ENCODE measurements at places on chromosomes 11 and 22. TPM values are rescaled to one million over a fixed set of nuclear protein-coding genes. Genes with fewer than 3 reads are reported as not detected.

DNA sequence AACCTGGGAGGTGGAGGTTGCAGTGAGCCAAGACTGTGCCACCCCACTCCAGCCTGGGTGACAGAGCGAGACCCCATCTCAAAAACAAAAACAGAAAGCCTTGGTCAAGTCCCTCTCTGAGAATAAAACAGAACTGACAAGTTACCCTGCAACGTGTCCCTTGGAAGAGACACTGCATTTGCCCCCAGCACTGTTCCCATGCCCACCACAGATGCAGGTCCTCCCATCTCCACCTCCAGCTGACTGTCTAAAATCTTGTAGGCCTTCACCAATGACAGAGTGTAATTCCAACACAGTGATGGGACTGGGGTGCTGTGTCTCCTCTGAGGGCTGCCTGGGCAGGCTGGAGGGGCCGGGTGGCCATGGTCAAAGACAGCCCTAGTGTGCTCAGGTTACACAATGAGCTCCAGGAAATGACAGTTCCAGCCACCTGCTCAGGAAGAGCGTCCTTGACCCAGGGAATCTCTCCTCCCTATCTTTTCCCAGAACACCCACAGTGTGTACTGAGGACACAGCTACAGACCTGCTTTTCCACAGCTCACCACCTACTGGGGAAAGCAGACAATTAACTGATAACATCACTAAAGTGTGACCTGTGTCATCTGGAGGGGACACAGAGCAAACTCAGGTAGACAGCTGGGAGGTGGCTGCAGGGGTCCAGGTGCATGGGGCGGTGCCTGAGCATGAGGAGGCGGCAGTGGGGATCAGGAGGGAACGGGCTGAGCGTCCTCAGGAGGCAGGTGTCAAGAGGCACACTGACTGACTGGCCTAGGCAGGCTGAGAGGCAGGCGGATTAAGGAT lies 56.4 kb downstream of the ARFGAP3 start:
- DNase-seq = no peak

DNA sequence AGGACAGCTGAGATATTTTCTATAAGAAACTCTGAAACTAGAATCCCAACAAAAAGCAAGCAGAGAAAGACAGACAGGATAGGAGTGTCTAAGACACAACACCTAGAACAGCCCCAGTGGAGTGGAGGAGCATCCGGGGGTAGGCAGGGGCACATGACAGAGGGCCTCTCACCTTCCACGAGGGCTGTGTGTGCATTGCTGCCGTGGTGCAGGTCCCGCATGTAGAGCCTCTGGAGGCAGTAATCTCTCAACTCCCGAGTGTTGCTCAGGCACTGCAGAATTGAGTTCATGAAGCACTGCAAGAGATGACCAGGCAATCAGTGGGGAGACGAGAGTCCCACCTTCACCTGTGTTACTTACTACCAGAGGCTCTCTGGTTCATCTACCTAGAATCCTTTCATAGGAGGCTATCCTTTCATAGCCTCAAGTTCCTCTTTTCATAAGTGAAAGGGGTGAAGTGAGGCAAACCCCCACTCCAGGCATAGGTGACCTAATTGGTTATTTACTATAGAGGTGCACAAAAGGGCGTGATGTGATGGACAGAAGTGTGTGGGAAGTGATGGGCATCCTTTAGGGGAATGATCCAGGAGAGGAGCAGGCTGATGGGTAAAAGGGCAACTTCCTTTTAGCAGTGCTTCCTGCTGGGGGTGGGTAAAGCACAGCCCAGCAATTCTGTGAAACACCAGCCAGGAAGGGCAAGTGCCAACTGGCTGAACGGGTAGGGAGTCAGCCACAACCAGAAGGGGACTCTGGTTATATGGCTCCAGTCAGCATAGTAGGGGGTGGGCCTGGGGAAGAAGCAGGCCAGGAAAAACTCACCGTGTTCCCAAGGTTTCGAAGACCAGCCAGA lies 13.1 kb upstream of the MFRP start:
- DNase-seq = no peak

Gene CD3D
- not detected for total RNA-seq

- DNase-seq = no peak
Observed at GRCh38 chr11:2748814-2749554, 49.2 kb upstream of the KCNQ1OT1 start.

DNA sequence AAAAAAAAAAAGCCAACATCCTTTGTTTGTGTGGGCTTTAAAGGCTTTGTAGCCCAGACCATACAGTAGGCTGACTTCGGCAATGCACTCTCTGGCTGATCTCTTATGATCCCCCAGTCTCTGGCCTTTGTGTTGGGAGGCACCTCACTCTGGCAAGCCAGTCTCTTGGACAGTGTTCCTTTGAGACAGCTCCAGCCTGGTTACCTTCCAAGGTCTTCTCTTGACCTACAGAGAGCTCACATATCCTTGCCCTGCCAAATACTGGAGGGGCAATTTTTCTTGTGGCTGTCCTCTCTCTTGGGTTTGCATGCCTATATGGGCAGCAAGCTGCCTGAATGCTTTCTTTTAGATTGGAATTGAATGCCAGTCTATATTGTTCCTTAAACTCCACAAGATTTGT lies 69.8 kb downstream of the SESN3 start:
- no peak for DNase-seq

- DNase-seq = no peak
Observed at GRCh38 chr11:59878575-59878974, at the start of gene OOSP3. OOSP3 (plus strand) TSS chr11:59878782; CDS start chr11:59878809, 27 bp downstream.

DNA sequence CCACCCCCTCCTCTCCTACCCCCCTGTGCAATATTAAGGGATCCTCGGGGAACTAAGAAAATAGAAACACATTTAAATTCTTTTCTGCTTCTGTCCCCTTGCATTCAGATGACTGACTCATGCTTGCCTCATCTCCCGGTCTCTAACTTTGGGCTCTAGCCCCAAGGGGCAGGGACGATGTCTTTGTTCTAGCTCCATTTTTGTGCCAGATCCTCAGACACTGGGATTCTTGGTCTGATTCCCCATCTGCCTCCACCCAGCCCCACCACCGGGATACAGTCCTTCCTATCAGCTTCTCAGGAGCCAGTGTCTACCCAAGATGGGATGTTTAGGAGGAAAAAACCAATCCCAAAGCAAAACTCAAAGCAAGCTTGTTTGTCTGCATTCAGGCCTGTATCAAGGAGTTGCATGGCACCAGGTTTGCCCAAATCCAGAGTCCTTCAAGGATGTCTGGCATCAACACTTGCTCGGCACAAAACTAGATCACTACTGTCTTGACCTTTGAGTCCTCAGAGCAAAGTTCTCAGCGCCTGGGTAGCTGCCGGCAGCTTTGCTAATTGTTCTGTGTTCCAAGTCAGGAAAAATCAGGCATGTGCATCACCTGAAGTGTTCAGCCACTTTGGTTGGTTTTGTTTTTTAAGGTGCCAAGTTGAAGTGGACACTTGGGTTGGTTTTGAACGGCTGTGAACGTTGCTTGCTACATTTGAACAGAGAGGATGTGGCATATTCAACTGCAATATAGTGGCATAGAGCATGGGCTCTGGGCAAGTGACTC lies 212.8 kb downstream of the DSCAML1 start:
- DNase-seq = peak; percentile 7

- no peak for DNase-seq
Observed at GRCh38 chr22:39348909-39349505, 784 bp upstream of the SYNGR1 start.

DNA sequence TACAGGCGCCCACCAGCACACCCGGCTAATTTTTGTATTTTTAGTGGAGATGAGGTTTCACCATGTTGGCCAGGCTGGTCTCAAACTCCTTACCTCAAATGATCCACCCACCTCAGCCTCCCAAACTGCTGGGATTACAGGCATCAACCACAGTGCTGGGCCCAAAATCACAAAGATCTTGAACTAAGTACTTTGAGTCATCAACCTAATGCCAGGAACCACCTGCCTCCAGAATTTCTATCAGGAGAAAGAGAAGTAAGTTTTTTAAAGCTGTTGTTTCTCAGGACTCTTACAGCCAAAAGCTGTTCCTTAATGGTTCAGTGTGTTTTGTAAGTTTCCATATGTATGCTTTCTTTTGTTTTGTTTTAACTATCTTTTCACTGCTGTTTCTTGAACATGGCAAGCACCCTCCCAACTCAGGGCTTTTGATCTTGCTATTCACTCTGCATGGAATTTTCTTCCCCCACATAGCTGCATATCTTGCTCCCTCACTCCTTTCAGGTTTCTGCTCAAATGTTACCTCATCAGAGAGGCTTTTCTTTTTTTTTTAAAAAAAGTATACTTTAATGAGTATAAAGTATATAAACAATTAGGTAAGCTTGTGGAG lies 6.0 kb upstream of the PAK1 start:
- no peak for DNase-seq

DNA sequence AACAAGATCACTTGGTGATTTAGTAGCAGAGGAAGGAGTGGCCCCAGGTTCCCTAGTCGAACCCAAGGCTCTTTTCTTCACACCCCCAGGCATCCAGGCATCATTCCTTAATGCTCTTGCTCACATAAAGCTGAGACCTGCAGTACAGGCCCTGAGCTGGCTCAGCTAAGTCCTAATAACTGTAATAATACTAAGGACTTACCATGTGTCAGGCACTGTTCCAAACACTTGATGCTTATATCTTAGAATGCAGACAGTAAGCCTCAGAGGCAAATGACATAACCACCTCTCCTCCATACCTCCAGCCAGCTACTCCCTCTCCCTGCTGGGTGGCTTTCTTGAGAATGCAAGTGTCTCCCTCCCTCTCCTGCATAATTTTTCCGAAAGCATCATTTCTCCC lies 33.2 kb downstream of the ANKK1 start:
- no peak for DNase-seq

GRCh38 chr22:31861226-31861840 lies 83.0 kb upstream of the YWHAH start:
- DNase-seq = no peak

GRCh38 chr11:2732261-2732939 lies 32.6 kb upstream of the KCNQ1OT1 start:
- DNase-seq = no peak

DNA sequence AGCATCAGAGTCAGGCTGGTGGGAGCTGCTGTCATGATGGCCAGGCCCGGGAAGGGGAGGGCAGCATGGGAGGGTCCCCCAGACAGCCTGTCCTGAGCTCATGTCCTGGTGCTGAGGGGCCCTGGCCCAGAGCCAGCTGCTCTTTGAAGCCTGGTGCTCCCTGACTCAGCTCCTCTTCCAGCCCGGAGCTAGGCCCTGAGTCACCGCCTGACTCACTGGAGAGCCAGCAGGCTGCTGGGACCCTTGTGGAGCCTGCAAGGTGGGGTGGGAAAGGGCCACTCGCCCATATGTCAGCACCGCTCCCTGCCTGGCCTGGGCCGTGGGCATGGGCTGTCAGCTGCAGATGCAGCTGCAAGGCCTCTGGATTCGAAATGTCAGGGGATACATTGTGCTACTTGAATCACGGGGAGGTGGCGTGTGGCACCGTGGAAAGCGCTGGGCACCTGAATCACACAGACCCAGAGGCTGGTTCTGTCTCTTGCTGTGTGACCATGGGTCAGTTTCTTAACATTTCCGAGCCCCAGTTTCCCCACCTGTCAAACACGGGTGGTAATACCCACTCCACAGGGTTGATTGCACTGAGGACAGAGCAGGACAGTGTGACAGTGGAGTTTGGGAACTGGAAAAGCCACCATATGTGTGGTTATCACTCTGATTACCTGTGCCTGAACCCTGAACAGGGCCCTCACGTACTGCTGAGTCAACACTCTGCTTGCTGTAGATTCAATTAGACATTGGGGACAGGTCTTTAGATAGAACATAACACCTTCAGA lies 4.4 kb downstream of the CACNA1I start:
- peak; percentile 47 for DNase-seq

DNA sequence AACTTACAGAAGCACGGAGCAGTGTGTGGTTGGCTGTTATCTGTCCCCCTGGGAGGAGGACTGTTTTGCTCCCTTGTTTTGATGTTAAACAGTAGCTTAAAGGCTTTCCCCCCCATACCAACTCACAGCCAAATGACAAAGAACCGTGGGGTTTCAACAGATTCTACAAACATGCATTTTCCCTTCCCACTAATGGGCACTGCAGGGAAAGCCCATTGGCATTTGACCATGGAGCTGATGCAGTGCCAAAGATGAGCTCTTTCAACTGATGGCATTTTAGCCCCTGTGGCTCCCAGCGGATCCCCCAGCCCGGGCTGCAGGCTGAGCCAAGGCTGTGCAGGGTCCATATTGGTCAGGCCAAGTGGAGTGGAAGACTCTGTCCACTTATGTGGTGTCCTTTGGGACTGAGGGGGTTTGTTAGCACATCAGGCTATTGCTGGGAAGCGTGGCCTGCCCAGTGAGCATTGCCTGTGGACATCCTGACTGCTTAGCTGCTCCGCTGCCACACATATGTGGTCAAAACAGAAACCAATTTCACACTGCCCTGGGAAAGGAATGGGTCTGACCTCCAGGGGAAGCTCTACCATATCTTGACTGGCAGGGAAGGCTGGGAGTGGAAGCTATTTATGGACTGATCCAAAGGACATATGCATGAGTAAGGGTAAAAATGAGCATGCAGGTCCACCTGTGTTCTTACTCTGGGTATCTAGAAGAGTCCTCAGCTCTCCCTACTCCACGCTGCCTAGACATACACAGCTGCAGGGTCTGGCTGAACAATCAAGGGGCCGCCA lies 116.4 kb upstream of the PARVA start:
- no peak for DNase-seq

DNA sequence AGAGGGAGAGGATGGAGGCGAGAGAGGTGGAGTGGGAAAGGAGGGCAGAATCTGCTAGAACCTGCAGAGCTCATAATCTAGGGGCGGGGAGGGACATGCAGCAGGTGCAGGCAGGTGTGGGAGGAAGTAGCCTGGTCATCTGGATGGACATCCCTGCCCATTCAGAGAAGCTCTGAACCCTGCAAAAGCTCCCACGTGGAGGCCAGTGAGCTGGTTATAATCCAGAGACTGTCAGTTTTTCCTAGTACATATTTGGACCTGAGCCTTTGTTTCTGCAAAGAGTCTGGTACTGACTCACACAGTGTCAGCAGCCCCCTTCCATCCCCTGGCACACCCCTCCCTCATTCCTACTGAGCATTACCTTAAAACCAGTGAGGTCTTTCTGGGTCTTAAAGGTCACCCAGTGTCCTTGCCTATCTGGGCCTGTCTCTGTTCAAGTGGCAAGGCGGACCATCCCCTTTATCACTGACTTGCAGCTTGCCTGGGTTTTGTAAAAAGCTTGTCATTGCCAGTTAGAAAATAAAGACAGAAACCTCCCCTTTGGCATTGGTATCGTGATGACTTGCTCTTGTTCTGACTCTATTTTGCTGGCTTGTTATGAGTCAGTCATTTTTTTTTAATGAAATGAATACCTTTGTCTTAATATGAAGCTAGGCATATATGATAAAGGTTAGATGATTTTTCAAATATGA lies 26.1 kb downstream of the PTPRJ start:
- DNase-seq = no peak

GRCh38 chr11:35139722-35140282 lies 831 bp downstream of the CD44 start:
- no peak for DNase-seq

Gene ZP1
- total RNA-seq = not detected

DNA sequence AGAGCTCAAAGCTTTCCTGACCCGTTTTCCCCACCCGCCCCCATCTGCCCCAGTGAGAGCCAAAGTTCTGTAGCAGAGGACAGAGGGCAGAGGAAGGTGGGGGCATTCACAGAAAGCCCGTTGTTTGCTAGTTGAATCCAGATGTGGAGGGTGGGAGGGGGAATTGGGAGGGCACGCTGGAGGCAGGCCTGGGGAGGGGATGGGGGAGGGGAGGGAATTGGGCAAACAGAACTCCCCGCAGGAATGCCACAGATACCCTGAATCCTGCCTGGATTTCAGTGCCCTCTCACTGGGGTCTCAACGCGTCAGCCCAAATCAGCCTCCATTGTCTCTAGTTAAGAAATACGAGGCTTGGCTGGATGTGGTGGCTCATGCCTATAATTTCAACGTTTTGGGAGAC lies 12.9 kb upstream of the OAF start:
- DNase-seq = no peak

Data from epithelial cell of proximal tubule (primary cell).